SW 1271 (cell line): ENCODE measurements at places on chromosomes 6 and 20.
A peak's percentile ranks its signal among the peaks of the same experiment; 100 is the strongest.

- no peak for DNase-seq
These were observed 19.8 kb downstream of the GLP1R start for GRCh38 chr6:39068391-39068790.

- no peak for DNase-seq
These were observed 695.0 kb upstream of the MAP3K7 start for GRCh38 chr6:91281901-91282300.

GRCh38 chr20:8315639-8316573 is 183.8 kb downstream of the PLCB1 start:
- no peak for DNase-seq

- peak; percentile 54 for DNase-seq
These were observed 70.0 kb downstream of the SNX5 start for GRCh38 chr20:17898548-17898994.

GRCh38 chr20:42857446-42857845 is 332.3 kb downstream of the PTPRT start:
- DNase-seq, result no peak

- DNase-seq, result no peak
These were observed 34.6 kb upstream of the PTGIS start for GRCh38 chr20:49602345-49603208.

- DNase-seq, result no peak
These were observed 206.3 kb upstream of the LAMP5 start for GRCh38 chr20:9308056-9308455.

- no peak for DNase-seq
These were observed 146.0 kb downstream of the FOXA2 start for GRCh38 chr20:22438346-22438745.

GRCh38 chr6:110800196-110800838 is 15.0 kb downstream of the CDK19 start:
- DNase-seq, result no peak

GRCh38 chr6:38319256-38320212 is 320.2 kb downstream of the BTBD9 start:
- DNase-seq, result no peak

DNA sequence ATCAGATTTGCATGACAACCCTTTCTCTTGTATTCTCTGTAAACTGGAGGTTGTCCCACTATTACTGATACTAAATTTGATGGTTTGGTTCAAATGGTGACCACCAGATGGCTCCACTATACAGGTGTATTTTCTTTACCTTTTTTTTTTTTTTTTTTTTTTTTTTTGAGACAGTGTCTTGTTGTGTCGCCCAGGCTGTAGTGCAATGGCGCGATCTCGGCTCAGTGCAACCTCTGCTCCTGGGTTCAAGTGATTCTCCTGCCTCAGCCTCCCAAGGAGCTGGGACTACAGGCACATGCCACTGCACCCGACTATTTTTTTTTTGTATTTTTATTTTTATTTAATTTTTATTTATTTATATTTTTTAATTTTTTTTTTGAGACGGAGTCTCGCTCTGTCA is 6.6 kb upstream of the WTAP start:
- DNase-seq, result peak; percentile 45

DNA sequence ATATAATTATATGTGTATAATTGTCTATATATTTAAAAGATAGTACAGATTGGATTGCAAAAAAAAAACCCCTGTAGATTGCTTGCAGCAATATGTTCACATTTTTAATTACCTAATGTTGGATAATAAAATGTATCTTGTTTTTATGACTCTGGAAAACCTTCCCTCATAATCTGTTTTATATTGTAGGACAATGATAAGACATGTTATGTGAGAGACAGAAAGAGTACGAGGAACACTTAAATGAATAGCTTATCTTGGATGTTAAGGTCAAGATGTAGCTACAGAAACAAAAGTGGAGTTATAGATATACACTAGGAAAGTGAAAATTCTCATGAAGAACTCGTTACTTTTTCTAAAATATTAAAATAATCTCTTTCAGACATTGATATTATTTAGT is 691.6 kb upstream of the IMPG1 start:
- DNase-seq, result no peak

- no peak for DNase-seq
These were observed 759.8 kb downstream of the PTPRT start for GRCh38 chr20:42429761-42430458.

DNA sequence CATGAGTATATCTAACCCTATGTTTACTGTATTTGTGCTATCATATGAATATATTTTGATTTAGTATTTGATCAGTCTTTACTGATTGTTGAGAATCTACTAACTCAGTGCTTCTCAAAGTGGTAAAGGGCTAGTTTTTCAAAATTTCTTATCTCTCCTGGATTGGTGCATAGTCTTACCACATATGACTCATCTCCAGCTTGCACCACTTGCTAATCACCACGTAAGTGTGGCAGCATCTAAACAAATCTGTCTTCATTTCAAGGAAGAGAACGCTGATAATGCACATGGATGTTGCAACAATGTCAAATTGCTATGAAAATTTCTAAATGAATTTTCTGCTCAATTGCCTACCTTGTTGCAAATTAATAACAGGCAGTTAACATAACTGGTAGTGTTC is 299.5 kb downstream of the PAX1 start:
- DNase-seq, result no peak

GRCh38 chr6:15389084-15389764 is 143.4 kb downstream of the JARID2 start:
- no peak for DNase-seq

DNA sequence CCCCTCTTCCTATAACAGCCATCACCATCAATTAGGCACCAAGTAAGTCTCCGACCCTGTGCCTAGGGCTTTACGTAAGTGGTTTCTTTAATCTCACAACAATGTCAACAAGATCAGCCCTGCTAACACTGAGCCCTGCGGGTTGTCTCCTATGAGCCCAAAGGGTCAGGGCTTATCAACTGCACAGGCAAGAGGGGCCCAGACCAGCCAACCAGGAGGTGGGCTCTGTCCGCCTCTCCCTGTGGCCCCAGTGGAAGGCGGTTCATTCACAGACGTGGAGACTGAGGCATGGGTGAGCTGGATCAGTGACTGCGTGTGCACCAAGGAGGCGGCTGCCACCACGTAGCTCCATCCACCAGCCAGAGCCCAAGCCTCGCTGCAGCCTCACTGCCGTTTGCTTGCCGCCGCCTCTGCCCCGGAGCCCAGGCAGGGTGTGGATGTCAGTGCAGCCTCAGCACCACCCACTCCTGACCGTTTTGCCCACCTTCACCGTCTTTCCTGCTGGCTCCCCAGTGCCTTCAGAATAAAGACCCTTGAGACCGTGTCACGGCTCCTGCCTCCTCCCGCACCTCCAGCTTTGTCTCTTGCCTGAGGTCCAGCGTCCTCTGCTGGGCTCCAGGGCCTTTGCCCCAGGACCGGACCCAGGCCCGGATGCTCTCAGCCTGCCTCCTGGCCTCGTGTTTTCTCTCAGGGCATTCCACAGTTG is 78.7 kb downstream of the DLL1 start:
- no peak for DNase-seq

GRCh38 chr6:139909992-139910391 is 535.5 kb upstream of the CITED2 start:
- no peak for DNase-seq

DNA sequence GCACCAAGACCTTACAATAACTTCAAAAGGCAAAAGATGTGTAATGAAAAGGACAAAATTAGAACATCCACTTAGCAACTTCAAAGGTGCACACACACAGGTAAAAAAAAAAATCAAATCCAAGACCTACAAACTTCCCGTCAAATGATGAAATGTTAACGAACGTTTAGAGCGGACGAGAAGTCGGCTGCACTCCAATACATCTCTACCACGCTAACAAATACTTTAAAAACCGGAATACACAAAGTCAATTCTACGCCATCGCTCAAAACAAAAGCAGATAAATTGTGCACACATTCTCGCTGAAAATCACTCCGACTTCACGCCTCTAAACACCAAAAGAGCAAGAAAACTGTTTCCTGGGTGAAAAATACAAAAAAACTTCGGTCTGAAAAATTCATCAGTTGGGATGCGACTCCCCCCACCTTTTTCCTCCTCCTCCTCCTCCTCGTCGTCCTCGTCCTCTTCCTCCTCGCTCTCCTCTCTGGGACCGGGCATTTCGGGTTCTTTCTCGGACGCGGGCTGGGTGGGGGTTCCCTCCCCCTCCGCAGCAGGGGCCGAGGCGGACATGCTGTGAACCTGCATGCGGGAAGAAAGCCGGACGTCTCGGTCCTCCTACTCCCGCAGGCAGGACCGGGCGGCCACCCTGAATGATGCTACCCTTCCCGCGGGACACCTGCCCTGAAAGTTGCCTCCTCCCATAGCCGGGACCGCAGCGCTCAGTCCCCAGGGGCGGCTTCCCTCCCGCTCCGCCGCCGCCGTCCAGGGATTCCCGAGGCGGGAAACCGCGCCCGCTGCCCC is 712 bp downstream of the DEK start:
- DNase-seq, result no peak

DNA sequence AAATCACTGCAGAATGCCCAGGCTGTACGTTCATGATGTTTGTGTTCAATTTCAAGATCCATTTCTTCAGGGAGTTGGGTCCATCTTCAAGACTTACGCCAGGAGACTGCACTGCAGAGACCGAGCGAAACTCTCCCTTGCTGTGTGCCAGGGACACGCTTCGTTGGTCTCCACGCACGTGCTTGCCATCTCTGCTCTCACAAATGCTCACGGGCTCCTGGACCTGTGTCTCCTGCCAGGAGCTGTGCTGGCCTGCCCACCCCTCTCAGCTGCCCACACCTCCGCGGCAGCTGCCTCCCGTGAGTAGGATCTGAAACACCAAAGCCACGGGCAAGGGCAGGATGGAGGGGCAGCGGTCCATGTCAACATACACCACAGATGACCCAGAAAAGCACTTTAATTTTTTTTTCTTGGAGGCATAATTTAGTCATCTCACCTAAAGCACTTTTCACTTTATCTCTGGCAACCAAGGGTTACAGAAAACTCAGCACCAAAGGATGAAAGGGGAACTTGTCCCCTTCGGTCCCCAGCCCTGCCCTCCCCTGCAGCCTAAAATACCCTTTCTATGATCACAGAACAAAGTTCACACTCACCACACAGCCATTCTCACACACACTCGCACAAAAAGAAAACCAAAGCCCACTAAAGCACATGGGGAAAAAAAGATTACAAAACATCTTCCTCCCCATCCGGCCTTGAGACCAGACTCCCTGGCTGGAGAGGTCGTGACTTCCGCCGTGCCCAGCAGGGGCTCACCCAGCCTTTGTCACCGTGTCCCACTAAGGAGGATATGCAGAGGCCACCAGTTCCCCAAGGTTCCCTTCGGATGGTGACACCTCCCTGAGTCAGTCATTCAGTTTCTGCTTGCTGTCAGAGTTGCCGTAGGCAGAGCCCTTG is 137.9 kb downstream of the AGPAT4 start:
- no peak for DNase-seq

GRCh38 chr6:2921520-2922115 is 18.5 kb upstream of the SERPINB9 start:
- no peak for DNase-seq

DNA sequence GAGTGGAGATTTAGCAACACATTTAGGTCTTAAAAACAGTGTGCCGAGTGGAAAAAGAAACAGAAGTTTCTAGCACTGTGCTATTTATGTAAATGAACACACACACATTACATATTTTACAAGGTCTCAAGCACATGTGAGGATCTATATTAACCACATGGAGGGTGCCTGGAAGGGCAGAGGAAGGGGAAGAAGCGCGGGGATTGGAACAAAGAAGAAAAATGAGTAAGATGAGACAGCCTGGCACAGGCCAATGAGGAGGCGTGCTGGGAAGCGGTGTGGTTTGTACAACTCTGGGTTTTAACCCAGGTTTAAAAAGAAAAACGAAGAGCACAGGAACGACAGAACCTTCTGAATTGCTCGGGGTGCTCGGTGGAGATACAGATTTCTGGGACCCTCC is 5.7 kb downstream of the KCNG1 start:
- no peak for DNase-seq

GRCh38 chr6:127963495-127963894 is 62.6 kb upstream of the THEMIS start:
- no peak for DNase-seq

GRCh38 chr20:43840382-43841070 is 74.1 kb upstream of the TOX2 start:
- peak; percentile 45 for DNase-seq

- DNase-seq, result no peak
These were observed 365.2 kb downstream of the PAX1 start for GRCh38 chr20:22070610-22071058.

DNA sequence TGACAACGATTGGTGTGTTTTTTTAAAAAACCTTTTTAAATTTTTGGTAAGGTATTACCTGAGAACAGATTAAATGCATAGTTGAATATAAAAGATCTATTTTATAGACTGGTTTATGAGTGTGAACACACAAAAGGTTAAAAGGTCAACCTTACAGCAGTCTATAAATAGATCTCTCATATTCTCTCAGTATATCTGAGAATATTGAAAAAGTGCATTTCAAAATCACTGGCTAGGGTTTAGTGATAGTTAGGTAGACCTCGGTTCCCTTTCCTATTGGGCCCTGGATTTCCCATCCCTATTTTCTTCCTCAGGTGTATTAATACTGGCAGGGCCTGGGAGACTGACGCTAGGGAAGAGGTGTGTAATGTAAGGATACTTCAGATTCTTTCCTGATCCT is 723 bp upstream of the ZNF451 start:
- no peak for DNase-seq

DNA sequence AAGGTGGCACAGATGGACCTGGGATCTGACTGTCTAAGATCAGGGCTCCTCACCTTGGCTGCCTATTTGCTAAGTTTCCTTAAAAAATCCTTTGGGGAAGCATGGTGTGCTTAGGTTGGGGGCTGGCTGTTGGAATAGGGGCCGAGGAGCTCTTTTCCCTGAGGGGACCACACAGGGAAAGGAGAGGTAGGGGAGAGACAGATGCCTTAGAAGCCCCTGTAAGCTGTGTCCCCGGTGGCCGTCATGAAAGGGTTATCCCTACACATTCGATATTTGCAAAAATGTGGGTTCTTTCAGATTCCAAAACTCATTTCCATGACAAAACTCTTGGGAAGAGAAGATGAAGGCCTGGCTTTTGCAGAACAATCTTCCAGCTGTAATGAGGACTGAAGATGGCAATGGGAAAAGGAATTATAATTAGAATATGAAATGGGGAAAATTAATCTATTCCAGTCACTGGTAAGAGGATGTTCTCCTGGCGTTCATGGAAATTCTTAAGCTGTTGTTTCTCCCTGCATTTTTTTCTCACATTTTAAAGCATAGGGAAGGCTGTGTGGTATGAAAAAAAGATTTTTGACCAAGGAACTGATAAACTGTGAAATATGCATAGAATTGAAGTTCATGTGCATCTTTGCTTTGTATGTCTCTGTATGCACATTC is 53.8 kb downstream of the TOX2 start:
- no peak for DNase-seq

- DNase-seq, result no peak
These were observed 131.8 kb downstream of the VEGFA start for GRCh38 chr6:43901733-43902230.

DNA sequence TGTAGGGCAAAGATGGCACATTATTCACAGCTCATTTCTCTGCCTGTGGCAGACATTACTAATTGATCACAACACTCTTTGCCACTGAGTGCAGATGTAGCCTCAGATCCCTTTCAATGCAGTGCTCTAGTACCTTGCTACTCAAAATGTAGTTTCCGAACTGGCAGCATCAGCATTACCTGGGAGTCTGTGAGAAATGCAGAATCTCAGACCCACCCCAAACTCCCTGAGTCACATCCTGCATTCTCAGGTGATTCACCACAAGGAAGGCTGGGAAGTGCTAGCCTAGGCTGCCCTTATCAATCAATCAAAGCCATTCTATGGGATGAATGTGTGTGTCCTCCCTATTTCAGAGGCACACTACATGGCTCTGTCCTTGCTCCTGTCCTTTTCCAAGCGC is 58.5 kb downstream of the PCNA start:
- DNase-seq, result peak; percentile 56

- DNase-seq, result peak; percentile 94
These were observed 224.9 kb upstream of the SMLR1 start for GRCh38 chr6:130602151-130602770.
